ENCODE measurements at places on chromosomes 6 and 20. TPM values are rescaled to one million over a fixed set of nuclear protein-coding genes. Genes with fewer than 3 reads are reported as not detected.

- no peak for DNase-seq
These were observed 5.5 kb upstream of the CD40 start for GRCh38 chr20:46112430-46113112.

POU3F2 gene
- not detected for total RNA-seq

GRCh38 chr6:15437090-15437635 is 191.3 kb downstream of the JARID2 start:
- peak; percentile 41 for DNase-seq

GRCh38 chr6:137277971-137278637 is 58.9 kb upstream of the IFNGR1 start:
- no peak for DNase-seq

ZDHHC14 gene
- 50.4 TPM for total RNA-seq

GRCh38 chr20:23879811-23880374 is 345 bp upstream of the CST5 start:
- no peak for DNase-seq

GRCh38 chr20:9103955-9104354 is 35.1 kb downstream of the PLCB4 start:
- no peak for DNase-seq

RFX6 gene
- total RNA-seq: not detected

DNA sequence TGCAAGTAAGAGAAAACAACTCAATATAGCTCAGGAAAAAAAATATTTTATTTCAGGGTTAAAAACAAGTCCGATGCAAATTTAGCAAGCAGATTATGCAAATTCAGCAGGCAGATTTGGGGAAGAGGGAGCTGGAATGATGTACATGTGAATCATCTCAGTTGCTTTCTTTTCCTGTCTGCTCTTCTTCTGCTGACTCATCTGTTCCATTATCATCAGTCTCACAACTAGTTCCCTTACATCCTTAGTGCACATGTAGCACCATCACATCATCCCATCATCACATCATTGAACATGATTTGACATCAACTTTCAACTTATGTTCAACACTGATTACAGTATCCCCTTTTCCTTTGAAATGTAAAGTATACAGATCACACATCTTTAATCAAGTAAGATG is 11.5 kb upstream of the DEFB113 start:
- DNase-seq: no peak

SLC22A3 gene
- not detected for total RNA-seq

- DNase-seq: no peak
These were observed 809.3 kb downstream of the HACE1 start for GRCh38 chr6:104050455-104050854.

GRCh38 chr6:33742092-33742491 is 4.6 kb downstream of the IP6K3 start:
- no peak for DNase-seq

- no peak for DNase-seq
These were observed 11.1 kb upstream of the SLC16A10 start for GRCh38 chr6:111076024-111076695.

CTAGE9 gene
- not detected for total RNA-seq
